ENCODE measurements at places on chromosomes 13 and 19.

DNA sequence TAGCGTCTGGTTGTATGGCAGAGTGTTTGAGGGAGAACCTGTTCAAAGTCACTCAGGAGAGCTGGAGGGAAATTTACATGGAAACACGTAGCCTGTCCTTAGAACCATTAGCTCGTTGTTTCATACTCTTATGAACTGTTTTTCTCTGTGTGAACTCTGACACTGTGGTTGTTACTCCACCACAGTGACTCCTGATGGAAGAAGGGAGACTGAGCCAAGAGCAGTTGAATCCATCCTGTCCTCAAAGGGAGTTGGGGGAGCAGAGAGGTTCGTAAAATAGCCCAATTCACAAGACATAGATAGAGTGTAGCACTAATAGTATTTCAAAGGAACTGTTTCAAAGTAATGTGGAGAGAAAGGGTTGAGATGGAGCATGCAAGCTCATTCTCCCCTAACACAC lies 964.8 kb downstream of the PCDH9 start:
- no peak for DNase-seq

DNA sequence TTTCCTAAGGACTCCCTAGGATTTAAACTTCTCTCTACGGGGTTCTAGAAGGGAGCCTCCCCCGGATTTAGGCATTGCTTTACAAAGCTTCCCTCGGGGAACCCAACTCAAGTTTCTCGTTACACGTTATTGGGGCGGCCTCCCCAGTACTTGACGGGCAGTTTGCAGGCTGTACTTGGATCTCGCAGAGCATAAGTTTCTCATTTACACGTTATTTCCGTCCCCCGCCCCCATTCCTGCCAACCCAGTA lies 584 bp downstream of the SMG9 start:
- no peak for DNase-seq

GRCh38 chr19:29302002-29302928 lies 89.3 kb upstream of the UQCRFS1 start:
- no peak for DNase-seq

GRCh38 chr13:49893591-49893990 lies 42.5 kb downstream of the SPRYD7 start:
- DNase-seq, result no peak

GRCh38 chr13:60645676-60646075 lies 248.7 kb downstream of the TDRD3 start:
- no peak for DNase-seq

DNA sequence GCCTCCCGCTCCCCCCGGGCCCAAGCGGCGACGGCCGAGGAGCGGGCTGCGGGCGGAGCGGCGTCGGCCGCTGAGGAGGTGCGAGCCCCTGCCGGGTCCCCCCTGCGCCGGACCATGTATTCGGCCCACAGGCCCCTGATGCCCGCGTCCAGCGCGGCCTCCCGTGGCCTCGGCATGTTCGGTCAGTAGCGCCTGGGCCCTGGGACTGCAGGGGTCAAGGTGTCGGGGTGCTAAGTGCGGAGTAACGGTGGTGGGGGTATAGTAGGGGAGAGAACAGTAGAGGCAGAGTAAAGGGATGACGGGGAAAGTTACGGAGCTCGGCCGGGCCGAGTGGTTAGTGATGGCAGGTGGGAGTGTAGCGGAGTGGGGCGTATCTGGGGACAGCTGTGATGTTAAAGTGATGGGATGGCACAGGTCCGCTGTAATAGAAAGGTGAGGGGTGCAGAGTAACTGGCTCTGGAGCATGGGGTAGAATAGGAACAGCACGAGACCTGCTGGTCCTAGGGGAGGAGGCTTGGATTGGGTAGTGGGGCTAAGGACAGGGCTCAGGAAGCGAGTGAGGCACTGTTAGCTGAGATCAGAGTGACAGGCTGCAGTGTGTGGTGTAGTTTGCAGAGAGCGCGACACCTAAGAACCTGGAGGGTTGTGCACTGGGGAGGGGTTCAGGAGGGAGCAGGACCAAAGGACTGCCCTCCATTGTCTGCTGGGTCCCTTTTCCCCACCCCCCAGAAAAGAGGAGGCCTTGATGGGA lies 15.7 kb downstream of the CIC start:
- DNase-seq, result no peak

DNA sequence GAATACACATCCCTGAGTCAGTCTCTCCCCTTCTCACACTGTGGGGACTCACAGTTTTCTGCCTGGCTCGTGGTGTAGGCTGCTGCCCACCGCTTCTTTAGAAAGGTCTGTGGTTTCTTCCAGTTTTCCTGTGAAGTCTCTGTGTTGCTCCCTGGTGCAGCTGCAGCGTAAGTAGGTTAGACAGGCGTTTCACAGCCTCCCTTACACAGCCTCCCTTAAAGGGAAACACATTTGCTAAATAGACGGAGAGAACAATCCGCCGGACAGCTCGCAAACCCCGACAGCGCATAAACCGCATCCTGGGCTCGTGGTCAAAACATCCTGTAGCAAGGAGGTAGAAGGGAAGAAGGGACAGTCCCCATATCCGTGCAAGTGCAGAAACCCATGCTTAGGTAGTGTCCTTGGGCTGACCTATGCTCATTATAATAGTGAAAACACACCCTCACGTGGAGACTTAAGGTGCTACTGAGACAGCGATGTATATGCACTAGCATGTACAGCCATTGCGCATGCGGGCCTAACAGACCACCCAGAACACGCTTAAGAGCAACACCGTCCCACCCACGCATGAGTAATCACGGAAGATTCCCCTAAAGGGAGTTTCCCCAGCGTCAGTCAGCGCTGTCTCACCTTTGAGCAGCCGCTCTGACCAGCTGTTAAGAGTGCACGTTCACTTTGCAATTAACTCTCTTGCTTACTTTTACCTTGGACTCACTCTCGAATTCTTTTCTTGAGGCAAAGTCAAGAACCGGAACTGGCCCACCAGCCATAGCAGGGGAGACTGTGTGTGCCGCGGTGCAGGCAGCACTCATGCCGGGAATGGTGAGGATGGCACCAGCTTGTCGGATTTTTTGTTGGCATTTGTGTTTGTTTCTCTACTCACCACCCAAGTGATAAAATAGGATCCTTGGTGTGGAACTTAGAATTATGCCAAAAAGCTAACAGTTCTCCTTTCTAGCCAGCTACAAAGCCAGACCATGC lies 16.6 kb downstream of the SIGLEC8 start:
- DNase-seq, result peak; percentile 70

DNA sequence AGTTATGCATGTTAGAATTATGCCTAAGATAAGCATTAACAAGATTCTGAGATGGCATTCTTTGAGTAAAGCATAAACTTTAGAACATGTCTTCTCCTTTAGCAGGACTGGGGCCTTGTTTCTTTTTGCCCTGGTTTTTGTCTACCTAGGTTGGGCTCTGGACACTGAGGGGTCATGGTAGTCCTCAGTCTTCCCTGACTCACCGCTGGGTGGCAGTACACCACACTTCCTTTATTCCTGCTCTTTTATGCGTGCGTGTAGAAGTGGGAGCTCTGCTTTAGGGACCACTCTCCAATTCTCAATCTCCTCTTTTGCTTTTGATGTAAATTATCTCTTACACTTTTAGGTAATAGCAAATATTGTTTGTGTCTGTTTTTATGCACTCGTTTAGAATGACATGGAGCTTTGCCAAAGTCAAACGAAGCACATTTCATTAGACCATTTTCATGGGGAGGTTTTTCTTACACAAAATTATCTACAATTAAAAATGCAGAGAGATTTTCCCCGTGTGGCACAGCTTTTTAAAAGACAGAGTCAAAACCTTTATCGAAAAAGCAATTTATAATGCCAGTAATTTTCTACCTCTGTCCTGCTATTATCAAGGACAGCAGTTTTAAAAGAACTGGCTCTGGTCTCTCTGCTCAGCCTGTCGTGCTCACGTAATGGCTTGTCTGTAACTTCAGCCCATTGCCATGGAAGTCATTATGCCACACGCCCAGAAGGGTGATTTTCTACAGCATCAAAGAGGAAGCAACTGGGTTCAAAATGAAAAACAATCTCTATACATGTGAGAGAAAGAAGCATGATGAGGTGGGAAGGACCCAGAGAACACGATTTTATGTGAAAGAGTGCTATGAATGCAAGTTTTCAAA lies 413.9 kb downstream of the COG6 start:
- DNase-seq, result peak; percentile 53

DNA sequence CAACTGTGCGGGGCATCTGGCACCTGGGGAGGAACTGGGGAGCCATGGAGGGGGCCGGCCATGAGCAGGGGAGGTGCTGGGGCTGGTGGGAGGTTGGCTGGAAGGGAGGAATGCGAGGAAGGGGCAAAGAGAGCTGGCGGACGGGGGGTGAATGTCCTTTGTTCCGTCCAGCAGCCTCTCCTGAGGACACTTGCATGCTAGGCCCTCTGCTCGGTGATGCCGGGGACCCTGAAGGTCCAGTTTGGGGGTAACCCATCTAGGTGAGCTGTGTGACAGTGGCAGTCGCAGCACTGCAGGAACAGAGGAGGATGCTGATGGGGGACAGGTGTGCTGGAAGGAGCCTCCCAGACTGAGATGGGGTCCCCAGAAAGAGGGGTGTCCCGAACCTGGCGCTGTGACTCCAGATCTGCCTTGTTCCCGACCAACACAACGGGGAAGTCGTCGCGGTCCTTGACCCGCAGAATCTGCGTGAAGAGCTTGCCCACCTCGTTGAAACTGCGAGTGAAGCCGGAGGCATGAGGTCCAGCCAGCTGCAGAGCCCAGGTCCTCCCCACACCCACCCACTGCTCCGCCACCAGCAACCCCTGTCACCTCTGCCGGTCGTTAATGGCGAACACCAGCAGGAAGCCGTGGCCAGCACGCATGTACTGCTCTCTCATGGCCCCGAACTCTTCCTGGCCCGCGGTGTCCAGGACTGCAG lies 3.6 kb downstream of the RRAS start:
- no peak for DNase-seq

DNA sequence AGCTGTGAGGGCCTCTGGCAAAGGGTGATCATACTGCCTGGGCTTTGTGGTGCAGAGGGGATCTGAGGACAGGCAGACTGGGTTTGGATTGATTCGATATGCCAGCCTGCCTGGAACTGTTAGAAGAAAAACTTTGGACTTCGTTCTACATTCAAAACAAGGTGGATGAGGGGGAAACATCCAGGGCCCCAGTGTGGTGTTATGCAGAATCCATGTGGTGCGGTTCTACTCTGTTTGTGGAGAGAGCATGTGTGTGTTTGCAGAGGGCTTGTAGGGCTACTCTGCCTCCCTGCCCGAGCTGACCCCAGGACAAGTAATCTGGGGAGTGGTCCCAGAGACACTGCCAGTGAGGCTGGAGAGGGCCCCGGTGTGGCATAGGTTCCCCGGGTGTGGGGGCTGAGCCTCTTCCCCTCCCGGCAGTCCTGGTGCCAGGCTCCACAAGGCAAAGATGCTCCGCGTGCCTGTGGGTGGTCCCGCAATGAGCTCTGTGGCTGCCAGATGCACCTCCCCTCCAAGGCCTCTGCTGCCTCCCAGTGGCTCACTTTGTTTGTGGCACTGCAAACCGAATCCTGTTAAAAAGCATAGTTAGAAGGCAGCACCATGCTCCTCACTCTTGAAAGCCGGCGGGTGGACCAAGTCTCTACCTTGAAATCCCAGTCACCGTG lies 22.3 kb upstream of the TFDP1 start:
- DNase-seq, result no peak

GRCh38 chr19:32544917-32545316 lies 36.1 kb upstream of the PDCD5 start:
- DNase-seq, result no peak

- DNase-seq, result no peak
Measured at GRCh38 chr19:35879770-35880317, 11.5 kb downstream of the APLP1 start.

All from stimulated activated CD8-positive, alpha-beta memory T cell treated with anti-CD3 and anti-CD28 coated beads, Interleukin-2, amount 100 ng/mL, for 1 hour (primary cell).